ENCODE measurements at places on chromosomes 7 and 10.

- no peaks in the 10 kb centered on the region for H3K36me3 ChIP-seq
- DNase-seq: no peak
- no peak overlapping the region for H3K4me3 ChIP-seq
- no peaks in the 10 kb centered on the region for H3K4me1 ChIP-seq
Measured at GRCh38 chr10:53140506-53140905, 367.9 kb upstream of the MBL2 start.

GRCh38 chr10:18178854-18179483 lies 38.7 kb downstream of the CACNB2 start:
- DNase-seq: no peak
- no peaks in the 10 kb centered on the region for H3K27me3 ChIP-seq

DNA sequence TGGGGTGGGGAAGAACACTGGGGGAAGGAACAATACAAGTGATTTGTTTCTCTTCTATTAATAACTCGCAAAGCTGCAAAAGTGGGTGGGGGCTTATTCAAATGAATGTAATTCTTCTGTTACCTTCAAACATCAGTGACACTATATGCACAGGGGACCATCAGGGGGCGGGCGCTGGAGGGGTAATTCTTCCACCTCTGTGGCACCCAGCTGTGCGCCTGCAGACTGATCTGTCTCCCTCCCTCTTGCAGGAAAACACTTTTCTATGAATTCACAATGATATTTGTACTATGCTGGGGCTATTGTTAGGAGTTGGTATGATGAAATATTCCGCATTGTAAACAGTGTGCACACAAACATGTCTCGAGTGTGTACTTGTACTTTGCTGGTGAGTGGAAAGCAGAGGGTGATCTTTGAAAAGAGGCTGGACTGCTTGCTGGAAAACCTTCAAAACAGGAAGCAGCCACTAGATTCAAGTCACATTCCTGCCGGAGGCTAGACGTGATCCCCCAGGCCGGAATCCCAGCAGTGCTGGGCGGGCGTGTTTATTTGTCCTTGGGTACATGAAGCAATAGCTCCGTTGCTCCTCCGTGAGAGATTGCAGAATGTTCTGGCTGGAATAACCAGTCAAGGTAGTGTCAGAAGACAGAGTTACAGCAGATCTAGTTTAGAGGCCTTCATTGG lies 15.8 kb upstream of the BNIP3 start:
- no peaks in the 10 kb centered on the region for H3K36me3 ChIP-seq
- DNase-seq: peak; percentile 59
- no peaks in the 10 kb centered on the region for H3K27me3 ChIP-seq
- H3K4me1 ChIP-seq: peaks cover 32% of the 10 kb centered on the region

GRCh38 chr10:27534161-27534700 lies 30.1 kb downstream of the RAB18 start:
- no peak overlapping the region for H3K4me3 ChIP-seq
- H3K27me3 ChIP-seq: no peaks in the 10 kb centered on the region
- peaks cover 18% of the 10 kb centered on the region for H3K36me3 ChIP-seq
- DNase-seq: no peak
- H3K4me1 ChIP-seq: peaks cover 15% of the 10 kb centered on the region

All from heart right ventricle (tissue), 16 donors.